ENCODE measurements at places on chromosomes 3 and 15.

- DNase-seq = peak; percentile 25
These were observed 5.9 kb upstream of the CALML4 start for GRCh38 chr15:68210821-68211655.

- DNase-seq = no peak
These were observed 39.8 kb downstream of the TUBGCP4 start for GRCh38 chr15:43410572-43411214.

DNA sequence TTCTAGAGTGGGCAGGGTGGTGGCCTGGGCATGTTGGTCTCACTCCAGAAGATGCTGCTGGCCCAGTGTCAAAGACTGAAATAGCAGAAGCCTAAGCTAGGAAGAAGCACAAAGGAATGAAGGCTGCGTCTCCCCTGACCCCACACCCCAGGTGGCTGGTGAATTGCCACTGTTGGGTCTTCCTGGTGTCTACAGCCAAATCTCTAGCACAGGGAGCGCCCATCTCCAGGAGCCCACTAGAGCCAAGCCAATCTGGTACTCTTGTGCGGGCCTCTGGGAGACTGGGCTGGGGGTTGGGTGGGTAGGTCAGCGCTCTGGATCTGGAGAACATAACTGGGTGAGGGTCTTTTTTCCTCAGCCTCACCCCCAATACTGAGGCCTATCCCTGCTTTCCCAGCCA, 894 bp downstream of the TUSC2 start:
- no peak for DNase-seq

DNA sequence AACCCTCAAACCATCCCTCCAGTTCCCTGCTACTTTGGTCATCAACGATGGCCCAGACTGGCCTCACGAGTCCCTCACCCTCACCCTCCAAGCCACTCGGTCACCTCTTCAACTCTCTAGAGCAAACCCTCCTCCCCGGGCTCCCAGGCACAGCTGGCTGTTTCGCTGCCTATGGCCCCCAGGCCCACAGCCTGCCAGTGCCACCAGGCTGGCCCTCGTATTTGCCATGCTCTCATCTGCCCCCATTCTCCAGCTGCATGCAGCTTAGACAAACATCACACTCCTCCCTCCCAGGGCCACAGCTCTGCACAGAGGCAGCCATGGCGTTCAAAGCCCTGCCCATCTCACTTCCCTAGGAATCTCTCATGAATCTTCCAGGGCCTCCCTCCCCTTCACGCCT, 13.8 kb downstream of the RAB43 start:
- no peak for DNase-seq
